ENCODE measurements at places on chromosomes 2 and 18.

- no peak for DNase-seq
Measured at GRCh38 chr2:230877759-230878598, 13.2 kb downstream of the ITM2C start.

DNA sequence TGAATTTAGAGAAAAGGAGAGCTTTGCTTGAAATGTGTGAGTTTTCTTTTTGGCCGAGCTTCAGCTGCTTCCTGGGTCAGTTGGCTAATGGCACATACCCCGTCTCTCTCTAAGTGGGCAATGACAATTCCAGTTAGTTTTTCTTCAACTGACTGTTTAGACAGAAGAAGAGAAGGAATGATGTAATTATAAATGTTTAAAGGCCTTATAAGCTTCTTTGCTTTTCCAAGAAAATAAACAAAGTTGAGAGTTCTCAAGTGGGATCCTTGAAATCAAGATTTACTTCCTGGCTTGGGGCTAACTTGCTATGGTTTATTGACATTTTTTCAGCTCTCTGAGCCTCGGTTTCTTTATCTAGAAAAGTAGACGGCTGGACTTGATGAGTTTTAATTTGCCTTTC lies 794.9 kb upstream of the ACVR2A start:
- DNase-seq: no peak

GRCh38 chr2:113850687-113851086 lies 39.2 kb upstream of the ACTR3 start:
- DNase-seq: no peak

- DNase-seq: no peak
Measured at GRCh38 chr2:15665943-15666460, 74.3 kb downstream of the DDX1 start.

- DNase-seq: no peak
Measured at GRCh38 chr2:184394642-184395041, 203.7 kb upstream of the ZNF804A start.

DNA sequence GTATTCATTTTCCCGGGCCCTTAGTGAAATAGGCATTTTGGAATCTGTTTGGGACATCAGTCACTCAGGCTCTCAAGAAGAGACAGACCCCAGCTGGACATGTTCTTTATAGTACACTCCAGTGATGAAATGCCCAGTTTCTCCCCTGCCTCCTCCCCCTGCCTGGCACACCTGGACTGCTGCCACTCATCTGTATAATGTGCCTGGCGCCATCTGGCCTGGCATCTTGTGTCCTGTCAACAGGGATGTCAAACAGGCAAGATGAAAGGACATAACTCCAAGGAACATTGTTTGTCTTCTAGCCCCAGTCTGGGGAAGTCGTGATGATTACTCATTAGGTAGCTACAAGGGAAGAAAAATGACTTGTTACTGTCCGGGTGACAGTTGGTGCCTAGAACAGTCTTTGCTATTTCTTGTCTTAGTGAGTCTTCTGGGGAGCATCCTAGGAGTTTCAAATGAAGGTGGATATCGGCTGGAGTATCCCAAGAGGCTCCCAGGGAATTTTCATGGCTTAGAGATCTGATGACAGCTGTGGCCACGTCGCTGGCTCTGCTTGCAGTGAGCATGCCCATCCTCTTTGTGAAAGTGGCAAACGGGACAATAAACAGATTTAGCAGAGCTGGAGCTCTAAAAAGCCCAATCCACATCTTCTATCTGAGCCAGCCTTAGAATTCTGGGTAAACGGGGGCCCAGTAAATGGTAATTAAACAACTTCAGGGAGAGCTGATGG lies 153.6 kb downstream of the ALK start:
- no peak for DNase-seq

DNA sequence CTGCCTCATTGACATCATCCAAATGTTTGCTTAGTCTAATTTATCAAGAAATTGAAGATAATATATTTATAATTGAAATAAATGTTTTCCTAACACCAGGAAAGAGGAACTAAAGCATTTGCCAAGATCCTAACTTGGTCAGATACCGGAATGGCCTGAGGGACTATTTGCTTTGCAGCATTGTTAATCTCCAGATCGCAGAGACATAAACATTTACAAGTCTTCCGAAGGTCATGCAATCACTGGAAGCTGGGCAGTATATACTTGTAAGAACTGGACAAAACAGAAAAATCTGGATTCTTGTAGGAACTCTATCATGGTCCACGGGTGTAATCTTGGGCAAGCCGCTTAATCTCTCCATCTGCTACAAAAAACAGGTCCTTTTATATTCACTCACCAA lies 42.2 kb downstream of the CYBRD1 start:
- no peak for DNase-seq

DNA sequence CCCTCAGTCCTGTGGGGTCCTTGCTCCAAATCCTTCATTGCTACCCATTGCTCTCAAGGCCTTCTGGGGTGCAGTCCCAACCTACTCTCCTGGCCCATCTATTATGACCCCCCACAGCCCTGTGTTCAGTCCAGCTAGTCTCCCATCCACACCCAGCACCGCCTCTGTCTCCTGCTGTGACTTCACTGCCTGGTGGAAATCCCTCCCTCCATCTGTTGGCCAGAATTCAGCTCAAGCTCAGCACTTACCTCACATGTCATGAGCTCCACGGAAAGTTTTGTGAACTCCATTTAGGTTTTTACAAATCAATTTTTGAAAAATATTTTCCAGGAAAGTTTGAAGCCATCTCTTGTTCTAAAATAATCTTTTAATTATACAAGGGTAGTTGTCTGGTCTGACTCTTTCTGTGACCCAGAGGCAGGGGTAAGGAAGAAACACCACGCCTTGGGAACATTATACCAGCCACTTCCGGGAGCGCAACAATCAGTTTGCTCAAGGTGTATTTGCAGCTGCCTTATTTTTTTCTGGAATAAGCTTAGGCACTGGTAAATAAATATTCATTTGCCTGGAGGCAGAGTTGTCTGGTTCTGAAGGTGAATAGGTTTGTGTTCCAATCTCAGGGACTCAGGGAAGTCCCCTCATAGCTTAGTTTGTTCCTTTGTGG lies 110.8 kb downstream of the VIT start:
- DNase-seq: no peak

DNA sequence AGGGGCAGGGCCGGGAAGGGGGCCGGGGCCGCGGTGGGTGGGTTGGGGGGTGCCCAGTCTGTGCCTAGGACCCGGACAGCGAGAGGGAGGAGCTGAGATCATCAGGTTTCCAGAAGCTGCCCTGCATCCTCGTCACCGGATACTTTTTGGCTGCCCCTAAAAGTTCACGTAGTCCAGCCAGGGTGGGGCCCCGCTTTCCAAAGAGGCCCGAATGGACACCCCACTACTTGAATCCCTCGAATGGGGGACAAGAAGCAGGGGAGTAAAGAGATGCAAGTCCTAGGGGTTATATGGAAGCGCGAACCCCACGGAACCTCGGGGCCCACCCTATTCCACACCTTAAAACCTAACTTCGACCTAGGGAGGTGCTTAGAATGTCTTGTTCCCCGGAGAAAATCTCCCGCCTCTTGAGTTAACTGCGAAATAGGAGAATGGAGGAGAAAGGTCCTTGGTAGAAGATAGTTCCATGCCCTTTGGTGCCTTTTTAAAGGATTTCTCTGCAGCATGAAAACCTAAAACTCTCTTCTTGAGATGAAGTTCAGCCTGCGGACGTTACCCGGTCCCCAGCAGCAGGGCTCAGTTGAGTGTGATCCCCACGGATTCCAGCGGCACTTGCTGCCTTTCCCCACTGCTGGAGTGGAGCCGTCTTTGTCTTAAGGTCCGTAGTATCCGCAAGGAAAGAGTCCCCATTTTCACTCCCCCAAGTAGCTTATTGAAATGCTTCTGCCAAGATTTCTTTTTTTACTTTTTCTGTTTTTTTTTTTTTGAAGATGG lies 2.1 kb upstream of the RNF152 start:
- no peak for DNase-seq

GRCh38 chr18:10449396-10449795 lies 5.0 kb upstream of the APCDD1 start:
- DNase-seq: no peak

DNA sequence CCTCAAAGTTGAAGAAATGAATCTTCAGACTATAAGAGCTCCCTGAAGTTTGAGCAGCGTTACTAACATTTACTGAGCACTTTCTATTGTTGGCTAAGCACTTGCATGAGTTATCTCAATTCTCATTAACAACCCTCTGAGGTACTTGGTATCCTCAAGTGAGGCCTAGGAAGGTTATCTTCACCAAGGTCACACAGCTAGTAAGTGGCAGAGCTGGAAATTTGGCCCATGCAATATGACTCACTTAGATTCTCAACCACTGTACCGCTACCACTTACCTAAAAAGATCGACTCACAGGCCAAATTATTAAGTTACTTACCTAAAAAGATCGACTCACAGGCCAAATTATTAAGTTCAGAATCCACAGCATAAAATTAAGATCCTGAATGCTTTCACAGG lies 8.7 kb upstream of the METAP1D start:
- DNase-seq: no peak

DNA sequence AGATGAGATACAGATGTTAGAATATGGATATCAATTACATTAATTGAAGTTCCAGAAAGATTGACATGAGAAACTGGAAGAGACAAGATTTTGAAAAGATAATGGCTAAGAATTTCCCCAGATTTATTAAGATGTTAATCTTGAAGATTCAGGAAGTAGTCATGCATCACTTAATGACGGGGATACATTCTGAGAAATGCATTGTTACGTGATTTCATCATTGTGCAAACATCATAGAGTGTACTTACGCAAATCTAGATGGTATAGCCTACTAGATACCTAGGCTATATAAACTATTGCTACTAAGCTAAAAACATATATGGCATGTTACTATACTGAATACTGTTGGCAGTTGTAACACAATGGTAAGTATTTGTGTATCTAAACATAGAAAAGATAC lies 6.8 kb upstream of the CHMP3 start:
- DNase-seq: no peak

DNA sequence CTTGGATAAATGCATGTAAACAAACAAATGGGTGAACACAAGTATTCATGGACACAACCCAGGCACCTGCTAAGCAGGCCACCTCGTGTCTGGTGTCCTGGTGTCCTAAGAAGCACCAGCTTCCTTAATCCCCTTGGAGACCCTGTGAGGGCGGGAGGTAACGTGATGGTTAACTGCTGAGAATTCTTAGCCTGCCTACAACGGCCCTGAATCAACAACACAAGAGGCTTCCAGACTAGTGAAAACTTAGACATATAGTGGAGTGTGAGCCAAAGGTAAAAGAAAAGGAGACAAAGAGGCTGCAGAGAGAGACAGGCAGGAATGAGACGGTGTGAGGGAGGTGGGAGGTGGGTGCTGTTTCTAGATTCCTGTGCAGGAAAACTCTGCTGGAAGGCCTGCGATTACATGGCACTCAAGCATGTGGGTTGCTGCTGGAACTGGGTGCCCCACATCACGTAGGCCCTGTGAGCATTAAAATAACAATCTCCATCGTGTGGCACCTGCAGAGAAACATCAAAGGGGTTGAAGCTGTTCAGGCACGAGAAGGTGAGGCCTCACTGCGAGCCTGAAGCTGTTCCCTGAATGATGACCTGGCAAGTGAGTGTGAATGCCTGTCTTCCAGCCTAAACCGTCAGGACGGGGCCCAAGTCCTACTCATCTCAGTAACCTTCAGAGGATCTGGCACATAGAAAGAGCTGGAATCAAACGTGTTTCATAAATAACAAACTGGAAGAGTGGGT lies 64.2 kb downstream of the RPL37A start:
- no peak for DNase-seq

DNA sequence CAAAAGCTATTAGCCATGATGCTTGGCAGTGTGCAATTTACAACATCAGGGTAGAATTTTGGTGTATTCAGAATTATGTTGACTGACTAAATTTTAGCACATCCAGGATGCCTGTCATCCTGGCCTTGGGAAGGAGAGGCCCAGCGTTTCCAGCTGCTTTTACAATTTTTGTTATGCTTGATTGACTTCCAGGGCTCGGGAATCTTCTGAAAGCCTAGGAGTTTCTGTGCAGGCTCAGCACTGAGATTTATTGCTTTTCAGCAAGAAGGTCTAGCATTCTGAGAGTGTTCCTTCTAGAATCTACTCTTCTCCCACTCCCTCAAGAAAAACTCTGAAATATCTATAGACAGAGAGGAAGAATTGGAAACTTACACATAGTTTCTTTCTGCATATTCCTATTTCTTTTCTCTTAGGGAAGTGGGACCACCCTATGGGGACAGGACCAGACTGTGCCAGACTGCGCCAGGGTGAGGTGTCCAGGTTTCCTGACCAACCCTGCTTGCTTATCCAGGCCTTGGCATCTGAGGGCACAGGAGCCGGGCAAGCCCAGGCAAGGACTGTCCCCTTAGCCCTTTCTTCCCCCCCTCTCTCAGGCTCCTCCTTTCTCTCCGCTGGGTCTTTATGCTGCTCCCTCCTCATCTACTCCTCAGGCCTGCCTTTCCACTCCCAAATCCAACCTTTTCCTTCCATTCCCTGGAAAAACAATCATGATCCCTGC lies 26.9 kb downstream of the MAIP1 start:
- no peak for DNase-seq

GRCh38 chr18:75173738-75174137 lies 35.2 kb downstream of the PTGR3 start:
- DNase-seq: no peak

GRCh38 chr2:207418419-207418818 lies 111.3 kb upstream of the CREB1 start:
- DNase-seq: no peak

- DNase-seq: peak; percentile 21
Measured at GRCh38 chr2:134466141-134466540, 212.3 kb downstream of the MGAT5 start.

- DNase-seq: no peak
Measured at GRCh38 chr2:189113963-189114362, 65.6 kb downstream of the COL5A2 start.

GRCh38 chr2:25936889-25937545 lies 45.3 kb downstream of the KIF3C start:
- DNase-seq: no peak

DNA sequence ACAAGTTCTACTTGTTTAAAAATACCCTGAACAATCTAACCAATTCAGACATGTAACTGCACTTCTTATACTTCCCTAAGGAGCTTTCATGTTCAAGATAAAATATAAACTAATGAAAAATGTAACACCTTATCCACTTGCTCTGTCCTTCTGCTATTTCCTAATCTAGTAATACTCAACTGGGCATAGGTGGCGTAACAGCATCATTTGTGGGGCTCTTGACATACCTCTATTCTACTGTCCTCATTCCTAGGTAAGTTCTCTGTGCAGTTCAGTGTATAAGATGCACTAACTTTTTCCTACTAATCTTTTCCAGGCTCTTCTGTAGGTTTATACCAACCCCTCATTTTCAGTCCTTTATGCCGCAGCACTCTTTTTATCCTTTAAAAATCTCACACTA lies 36.7 kb downstream of the PRKD3 start:
- DNase-seq: peak; percentile 4

- no peak for DNase-seq
Measured at GRCh38 chr2:27959496-27959895, 69.0 kb downstream of the BABAM2 start.

DNA sequence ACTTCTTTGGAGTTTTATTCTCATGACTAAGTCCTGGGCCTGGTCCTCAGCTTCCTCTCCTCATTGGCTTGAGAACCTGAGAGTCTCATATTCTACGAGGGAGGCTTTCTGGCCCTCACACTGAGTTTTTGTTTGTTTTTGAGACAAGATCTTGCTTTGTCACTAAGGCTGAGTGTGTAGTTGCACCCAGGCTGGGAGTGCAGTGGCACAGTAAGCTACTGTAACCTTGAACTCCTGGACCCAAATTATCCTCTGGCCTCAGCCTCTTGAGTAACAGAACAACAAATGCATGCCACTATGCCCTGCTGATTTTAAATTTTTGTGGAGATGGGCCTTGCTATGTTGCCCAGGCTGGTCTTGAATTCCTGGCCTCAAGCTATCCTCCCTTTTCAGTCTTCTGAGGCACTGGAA lies 22.6 kb downstream of the PRKRA start:
- no peak for DNase-seq
